WTC11 (cell line): ENCODE measurements at places on chromosomes 7 and 10. TPM values are rescaled to one million over a fixed set of nuclear protein-coding genes. Genes with fewer than 3 reads are reported as not detected.
A peak's percentile ranks its signal among the peaks of the same experiment; 100 is the strongest.

GRCh38 chr7:155807065-155807671, 5.1 kb downstream of the SHH start:
- H3K27me3 ChIP-seq = peaks cover 94% of the 10 kb centered on the region
- no peak for DNase-seq
- peaks cover 49% of the 10 kb centered on the region for H3K4me1 ChIP-seq
- peak overlapping the region; percentile 63 for H3K4me3 ChIP-seq
- no peak overlapping the region for H3K27ac ChIP-seq
- H3K36me3 ChIP-seq = no peaks in the 10 kb centered on the region

GRCh38 chr10:101131962-101132635, 999 bp downstream of the TLX1 start:
- no peak overlapping the region for H3K27ac ChIP-seq
- DNase-seq = no peak
- peak overlapping the region; percentile 59 for H3K4me3 ChIP-seq
- no peaks in the 10 kb centered on the region for H3K36me3 ChIP-seq

DNA sequence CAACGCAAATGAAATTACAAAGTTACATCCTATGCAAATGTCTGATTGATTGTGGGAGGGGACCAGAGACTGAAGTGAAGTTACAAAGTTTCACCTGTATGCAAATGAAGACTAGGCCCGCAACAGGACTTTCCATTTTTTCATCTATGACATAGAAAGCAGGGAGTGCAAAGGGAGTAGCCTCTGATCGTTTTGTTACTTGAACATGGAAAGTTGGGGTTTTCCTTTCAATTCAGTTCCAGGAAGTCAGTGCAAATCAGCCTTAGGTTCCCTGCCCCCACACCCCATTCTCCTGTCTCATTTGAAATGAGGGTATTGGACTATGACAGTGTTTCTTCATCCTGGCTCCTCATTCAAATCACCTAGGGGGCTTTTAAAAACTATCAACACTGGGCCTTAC, 96.9 kb upstream of the HABP2 start:
- peaks cover 4% of the 10 kb centered on the region for H3K4me1 ChIP-seq
- H3K36me3 ChIP-seq = no peaks in the 10 kb centered on the region
- no peak overlapping the region for H3K4me3 ChIP-seq
- DNase-seq = no peak

- H3K27me3 ChIP-seq = peaks cover 21% of the 10 kb centered on the region
- peak overlapping the region; percentile 55 for H3K4me3 ChIP-seq
- H3K36me3 ChIP-seq = no peaks in the 10 kb centered on the region
- H3K4me1 ChIP-seq = peaks cover 11% of the 10 kb centered on the region
These were observed 69.9 kb downstream of the FOXL3 start for GRCh38 chr7:359766-360361.

GRCh38 chr7:27235387-27236311, 7.0 kb upstream of the EVX1 start:
- H3K4me3 ChIP-seq = peak overlapping the region; percentile 69
- no peaks in the 10 kb centered on the region for H3K36me3 ChIP-seq
- H3K4me1 ChIP-seq = peaks cover 22% of the 10 kb centered on the region
- no peak overlapping the region for H3K27ac ChIP-seq

GRCh38 chr10:11886851-11887250, 63.7 kb downstream of the PROSER2 start:
- no peak overlapping the region for H3K27ac ChIP-seq
- H3K36me3 ChIP-seq = no peaks in the 10 kb centered on the region
- H3K27me3 ChIP-seq = no peaks in the 10 kb centered on the region

GRCh38 chr7:135914346-135914745, 62.8 kb downstream of the MTPN start:
- H3K27me3 ChIP-seq = no peaks in the 10 kb centered on the region
- no peaks in the 10 kb centered on the region for H3K4me1 ChIP-seq
- no peak overlapping the region for H3K27ac ChIP-seq
- DNase-seq = no peak
- no peaks in the 10 kb centered on the region for H3K36me3 ChIP-seq

DNA sequence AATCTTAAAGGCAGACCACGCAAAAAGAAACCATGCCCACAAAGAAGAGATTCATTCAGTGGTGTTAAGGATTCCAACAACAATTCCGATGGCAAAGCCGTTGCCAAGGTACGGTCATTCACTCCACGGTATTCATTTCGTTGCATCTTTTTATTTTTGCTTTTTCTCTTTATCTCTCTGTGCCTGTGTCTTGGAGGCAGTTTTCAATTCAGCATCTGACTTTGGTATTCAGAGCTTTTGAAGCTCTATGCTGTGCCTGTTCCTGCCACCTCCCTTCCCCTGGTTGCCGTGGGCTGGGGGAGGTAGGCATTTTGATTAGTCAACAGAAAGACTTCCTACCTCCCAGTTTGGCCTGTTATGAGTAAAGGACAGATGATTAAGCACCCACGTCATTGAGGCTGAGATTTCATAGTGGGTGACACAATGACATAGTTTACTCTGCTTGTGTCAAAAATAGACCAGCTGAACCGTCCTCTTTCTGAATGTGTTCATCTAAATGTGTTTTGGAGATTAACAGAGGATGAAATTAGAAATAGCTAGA, 149.5 kb downstream of the ARID5B start:
- no peak overlapping the region; the same call in 1 of the 2 replicates for H3K27ac ChIP-seq
- H3K4me3 ChIP-seq = no peak overlapping the region
- H3K36me3 ChIP-seq = peaks cover 3% of the 10 kb centered on the region; the same call in 1 of the 2 replicates
- no peak for DNase-seq

DNA sequence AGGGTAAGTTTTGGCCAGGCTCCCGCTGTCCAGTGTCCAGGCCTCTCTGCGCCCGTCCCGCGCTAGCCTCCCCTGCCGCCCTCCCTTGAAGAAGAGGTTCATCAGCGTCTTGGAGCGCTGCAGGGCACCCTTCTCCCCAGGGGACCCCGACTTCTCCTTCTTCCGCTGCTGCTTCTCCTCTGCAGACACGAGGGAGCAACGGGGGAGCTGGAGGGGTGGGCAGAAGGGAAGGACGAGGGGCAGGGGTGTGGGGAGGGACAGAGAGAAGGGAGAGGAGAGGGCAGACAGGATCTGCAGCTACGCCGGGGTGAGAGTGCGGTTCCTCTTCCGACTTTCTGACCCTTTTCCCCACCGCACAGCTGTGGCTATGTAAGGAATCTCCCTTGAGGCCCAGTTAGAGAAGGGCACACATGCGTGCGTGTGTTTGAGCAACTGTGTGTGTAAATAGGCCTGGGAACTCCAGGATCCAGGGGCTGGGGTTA, 12.8 kb downstream of the PDZD7 start:
- DNase-seq = no peak
- no peaks in the 10 kb centered on the region for H3K36me3 ChIP-seq
- peaks cover 19% of the 10 kb centered on the region for H3K4me1 ChIP-seq
- peaks cover 64% of the 10 kb centered on the region for H3K27me3 ChIP-seq

- H3K36me3 ChIP-seq = no peaks in the 10 kb centered on the region
- DNase-seq = peak; percentile 46
- peaks cover 28% of the 10 kb centered on the region for H3K4me1 ChIP-seq
These were observed 135.4 kb upstream of the RSU1 start for GRCh38 chr10:16952610-16953009.

DNA sequence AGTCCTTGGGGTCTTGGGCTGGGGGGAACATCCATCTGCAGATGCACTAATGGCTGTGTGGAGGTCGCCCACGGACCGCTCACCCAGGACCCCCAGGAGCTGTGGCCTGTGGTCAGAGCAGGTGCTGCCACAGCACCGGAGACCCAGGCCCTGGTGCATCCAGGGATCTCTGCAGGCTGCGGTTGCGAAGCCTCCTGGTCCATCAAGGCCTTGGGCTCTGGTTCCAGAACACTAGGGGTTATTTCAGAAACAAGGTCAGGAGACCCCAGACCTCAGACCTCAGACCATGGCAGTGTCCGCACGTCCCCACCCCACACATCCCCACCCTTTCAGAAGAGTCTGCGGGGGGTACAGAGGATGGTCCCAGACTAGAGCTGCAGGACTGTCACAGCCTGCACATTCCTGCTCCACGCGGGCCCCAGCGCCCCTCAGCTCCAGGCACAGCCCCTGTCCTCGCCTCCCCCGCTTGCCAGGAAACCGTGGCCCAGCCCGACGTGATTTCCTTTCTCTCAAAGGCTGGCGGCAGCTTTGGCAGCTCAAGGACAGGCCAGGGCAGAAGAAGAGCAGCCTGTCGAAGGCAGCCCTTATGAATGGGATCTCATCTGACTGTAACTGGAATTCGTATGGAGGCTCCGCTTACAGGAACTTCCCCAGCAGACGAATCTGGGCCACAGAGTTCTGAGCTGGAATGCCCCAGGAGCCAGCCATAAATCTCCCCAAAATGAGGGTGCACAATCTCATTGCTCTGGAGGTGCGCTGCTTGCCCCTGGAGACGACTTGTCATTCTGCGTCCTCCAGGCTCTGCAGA, 136.2 kb upstream of the RET start:
- DNase-seq = no peak
- H3K4me3 ChIP-seq = no peak overlapping the region
- no peak overlapping the region for H3K27ac ChIP-seq
- no peaks in the 10 kb centered on the region for H3K36me3 ChIP-seq

DNA sequence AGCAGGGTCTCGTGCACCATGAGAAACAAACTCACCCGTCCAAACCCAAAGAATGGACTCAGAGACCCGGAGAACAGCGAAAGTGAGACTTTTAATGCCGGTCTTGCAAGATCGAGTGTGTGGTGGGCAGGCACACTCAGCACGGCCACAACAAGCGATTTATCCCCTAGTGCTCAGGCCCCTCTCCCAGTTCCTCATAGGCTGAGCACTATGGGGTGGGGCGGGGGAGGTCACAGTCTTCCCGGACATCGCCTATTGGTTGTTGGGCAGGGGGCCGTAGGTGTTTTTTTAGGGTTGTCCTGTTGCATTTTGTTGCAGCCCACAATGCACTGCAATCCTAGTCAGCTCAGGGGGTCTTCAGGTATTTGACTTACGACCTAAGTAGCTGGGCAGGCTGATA, 608.3 kb upstream of the FOXK1 start:
- H3K27me3 ChIP-seq = no peaks in the 10 kb centered on the region; the same call in 1 of the 2 replicates
- peaks cover 22% of the 10 kb centered on the region for H3K36me3 ChIP-seq
- H3K4me3 ChIP-seq = no peak overlapping the region
- DNase-seq = no peak

GRCh38 chr7:140738280-140738679, 41.8 kb downstream of the NDUFB2 start:
- H3K4me1 ChIP-seq = peaks cover 6% of the 10 kb centered on the region
- H3K27me3 ChIP-seq = no peaks in the 10 kb centered on the region
- no peak overlapping the region for H3K4me3 ChIP-seq
- peaks cover 9% of the 10 kb centered on the region for H3K36me3 ChIP-seq

DNA sequence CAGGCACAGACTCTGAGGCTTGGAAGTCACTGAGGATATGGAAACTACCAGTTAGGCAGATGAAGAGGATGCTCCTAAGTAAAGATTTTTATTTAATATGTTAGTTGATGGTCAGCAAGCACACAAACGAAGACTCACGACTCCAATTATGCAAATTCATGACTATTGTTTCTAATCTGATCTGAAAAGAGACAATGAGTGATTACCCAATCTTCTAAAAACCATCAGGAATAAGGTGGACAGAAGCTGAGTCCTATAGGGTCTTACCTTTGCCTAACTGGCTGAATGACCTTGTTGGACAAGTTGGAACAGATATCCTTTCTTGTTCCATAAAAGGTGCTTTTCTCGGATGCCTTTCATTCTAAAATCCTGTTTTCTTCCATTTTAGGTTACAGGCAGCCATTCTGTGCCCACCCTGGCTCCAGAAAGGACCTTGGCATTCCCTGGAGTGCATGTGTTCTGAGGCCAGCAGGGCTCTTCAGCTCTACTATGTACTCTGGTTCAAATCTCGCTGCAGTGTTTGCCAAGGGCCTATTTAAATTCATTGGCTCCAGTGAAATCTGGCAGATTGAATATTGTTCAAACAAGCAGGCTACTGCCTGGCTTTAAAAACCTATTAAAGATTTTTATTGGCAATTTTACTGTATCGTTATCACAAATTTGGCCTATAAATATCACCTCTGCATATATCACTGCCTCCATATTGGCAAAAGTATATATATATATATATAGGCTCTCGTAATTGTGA, 77.5 kb downstream of the SLC25A13 start:
- H3K4me1 ChIP-seq = peaks cover 22% of the 10 kb centered on the region
- no peaks in the 10 kb centered on the region for H3K27me3 ChIP-seq
- no peak for DNase-seq
- no peaks in the 10 kb centered on the region for H3K36me3 ChIP-seq

GRCh38 chr7:76352193-76352592, 6.6 kb downstream of the YWHAG start:
- no peak overlapping the region for H3K27ac ChIP-seq
- H3K27me3 ChIP-seq = no peaks in the 10 kb centered on the region
- peaks cover 54% of the 10 kb centered on the region for H3K4me1 ChIP-seq
- H3K36me3 ChIP-seq = peaks cover 79% of the 10 kb centered on the region
- DNase-seq = no peak

DNA sequence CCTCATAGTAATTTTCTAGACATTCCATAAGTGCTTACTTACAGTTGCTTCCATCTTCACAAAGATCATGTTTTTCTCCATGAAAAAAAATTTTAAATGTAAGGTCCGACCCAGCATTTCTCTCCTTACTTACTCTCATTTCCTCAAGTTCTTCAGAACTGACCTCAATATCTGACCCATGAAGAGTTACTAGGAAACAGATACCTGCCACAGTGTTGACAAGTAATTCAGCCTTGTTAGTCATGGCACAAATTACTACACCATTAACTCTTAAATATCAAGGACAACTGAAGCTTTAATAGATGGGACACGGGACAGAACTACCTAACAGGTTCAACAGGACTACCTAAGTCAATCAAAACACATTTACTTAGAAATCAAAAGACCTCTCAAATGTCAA, 316.2 kb downstream of the POM121L12 start:
- H3K27ac ChIP-seq = no peak overlapping the region
- H3K4me1 ChIP-seq = no peaks in the 10 kb centered on the region
- no peak overlapping the region for H3K4me3 ChIP-seq

Gene LIPF
- not detected in 3 replicates for total RNA-seq

Gene PMS2
- total RNA-seq = 13.7 to 14.8 TPM (median 14.6 TPM) in 3 replicates

Gene GET4
- total RNA-seq = 73.0 to 82.0 TPM (median 73.4 TPM) in 3 replicates

Gene CCZ1
- total RNA-seq = 114 to 124 TPM (median 116 TPM) in 3 replicates

Gene NUDT13
- total RNA-seq = 1.8 to 2.9 TPM (median 2.0 TPM) in 3 replicates

Gene GNAI1
- 26.7 to 31.0 TPM (median 31.0 TPM) in 3 replicates for total RNA-seq

Gene AMZ1
- total RNA-seq = 0.85 to 1.4 TPM (median 1.4 TPM) in 3 replicates

Gene KEL
- 0.87 to 2.8 TPM (median 2.5 TPM) in 3 replicates for total RNA-seq

Gene OR6V1
- not detected in 3 replicates for total RNA-seq

Gene TACC2
- total RNA-seq = 22.2 to 28.9 TPM (median 23.1 TPM) in 3 replicates

Gene MLXIPL
- 20.4 to 26.6 TPM (median 23.8 TPM) in 3 replicates for total RNA-seq

Gene IQUB
- 0.62 to 0.77 TPM (median 0.71 TPM) in 3 replicates for total RNA-seq

Gene EBLN1
- not detected in 3 replicates for total RNA-seq

Gene HECTD2
- 6.5 to 9.4 TPM (median 8.5 TPM) in 3 replicates for total RNA-seq

Gene TFEC
- 0.07 to 0.17 TPM in 2 of 3 replicates, not detected in the other for total RNA-seq
